Subcutaneous preadipocyte (primary cell): ENCODE measurements at places on chromosomes 1 and 21. TPM values are rescaled to one million over a fixed set of nuclear protein-coding genes. Genes with fewer than 3 reads are reported as not detected.

Gene KLHL12
- total RNA-seq: 24.6 and 26.2 TPM in 2 replicates

Gene ANKRD34A
- 1.1 and 2.0 TPM in 2 replicates for total RNA-seq

Gene IPO13
- total RNA-seq: 16.5 and 19.5 TPM in 2 replicates

Gene KCNJ9
- total RNA-seq: under 0.01 TPM in 1 of 2 replicates, not detected in the other

Gene CRP
- total RNA-seq: not detected in 2 replicates

Gene CYP4A11
- total RNA-seq: not detected in 2 replicates
